ENCODE measurements at places on chromosomes 5 and 9.

GRCh38 chr5:143886651-143887638 is 75.0 kb downstream of the HMHB1 start:
- peak; percentile 38 for DNase-seq

DNA sequence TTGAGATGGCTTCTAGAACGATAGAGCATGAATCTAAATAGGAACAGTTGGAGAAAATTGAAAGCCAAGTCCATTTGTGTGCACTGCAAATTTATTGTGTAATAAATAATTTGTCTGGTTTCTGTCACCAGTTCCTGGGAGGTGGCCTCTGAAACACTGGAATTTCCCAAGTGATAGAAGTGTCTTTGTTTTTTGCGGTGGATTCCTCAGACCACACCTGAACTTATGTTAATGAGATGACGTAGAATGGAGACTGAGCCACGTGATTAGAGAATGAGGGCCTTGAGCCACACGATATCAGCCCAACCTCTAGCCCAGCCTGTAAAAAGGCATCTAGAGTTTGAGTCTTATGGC is 105.1 kb downstream of the MSX2 start:
- DNase-seq = no peak

DNA sequence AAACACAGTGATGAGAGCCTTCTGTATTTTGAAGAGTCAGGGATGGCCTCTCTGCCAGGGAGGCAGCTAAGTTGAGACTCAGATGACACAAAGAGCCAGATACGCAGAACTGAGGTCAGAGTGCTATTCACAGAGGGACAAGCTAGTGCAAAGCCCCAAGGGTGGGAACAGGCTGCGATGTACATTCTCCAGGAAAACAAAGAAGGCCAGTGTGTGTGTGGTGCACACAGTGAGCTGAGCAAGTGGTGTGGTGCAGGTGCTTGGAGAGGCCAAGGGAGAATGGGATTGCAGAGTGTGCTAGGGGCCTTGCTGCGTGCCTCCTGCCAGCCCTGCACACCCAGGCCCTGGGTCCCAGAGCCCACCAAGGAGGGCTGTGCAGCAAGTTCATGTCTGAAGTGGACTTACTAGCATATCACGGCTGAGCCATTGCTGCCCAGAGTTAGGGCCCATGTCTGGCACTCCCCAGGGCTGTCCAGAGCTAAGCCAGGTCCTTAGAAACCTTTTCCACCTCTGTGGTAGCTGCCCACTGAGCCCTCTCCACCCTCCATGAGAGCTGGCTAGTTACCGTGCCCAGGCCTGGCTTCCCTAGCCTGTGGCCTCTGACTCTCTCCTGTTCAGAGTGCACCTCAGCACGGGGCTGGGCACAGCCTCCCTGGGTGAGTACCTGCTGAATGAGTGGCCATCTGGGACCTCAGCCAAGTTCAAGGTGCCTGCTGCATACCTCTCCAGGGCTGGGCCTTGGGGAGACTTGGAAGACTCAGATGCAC is 9.3 kb downstream of the SLC25A48 start:
- no peak for DNase-seq

DNA sequence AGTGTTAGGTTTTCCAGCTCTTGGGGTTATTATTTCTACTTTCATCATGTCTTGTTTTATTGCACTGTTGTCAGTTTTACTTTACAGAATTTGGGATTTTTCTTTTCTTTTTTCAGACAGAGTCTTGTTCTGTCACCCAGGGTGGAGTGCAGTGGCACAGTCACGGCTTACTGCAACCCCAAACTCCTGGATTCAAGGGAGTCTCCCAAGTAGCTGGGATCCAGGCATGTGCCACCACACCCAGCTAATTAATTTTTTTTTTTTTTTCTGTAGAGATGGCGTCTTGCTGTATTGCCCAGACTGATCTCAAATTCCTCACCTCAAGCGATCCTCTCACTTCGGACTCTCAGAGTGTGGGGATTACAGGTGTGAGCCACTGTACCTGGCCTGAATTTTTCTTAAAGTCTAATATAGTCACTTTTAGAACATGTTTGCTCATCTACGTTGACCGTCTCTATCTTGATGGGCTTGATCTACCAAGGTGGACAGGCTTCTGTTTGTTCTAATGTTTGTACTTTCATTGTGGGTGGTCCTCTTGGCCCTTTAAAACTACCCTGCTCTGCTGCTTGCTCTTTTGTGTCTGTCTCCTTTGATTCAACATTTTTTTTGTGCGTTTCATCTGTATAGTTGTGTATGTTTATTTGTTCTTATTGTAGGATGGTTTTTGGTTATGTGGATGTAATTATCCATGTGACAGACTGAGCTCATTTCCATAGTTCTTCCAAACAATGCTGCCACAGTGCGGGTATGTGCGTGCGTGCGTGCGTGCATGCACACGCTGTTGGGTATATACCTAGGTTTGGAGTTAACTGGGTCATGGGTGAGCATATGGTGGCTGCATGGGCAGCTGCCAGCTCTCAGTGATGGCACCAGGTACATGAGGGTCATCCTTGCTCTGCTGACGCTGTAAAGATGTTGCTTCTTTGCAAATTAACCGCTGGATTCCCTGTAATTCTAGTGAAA is 18.1 kb downstream of the PRRC2B start:
- DNase-seq = no peak

DNA sequence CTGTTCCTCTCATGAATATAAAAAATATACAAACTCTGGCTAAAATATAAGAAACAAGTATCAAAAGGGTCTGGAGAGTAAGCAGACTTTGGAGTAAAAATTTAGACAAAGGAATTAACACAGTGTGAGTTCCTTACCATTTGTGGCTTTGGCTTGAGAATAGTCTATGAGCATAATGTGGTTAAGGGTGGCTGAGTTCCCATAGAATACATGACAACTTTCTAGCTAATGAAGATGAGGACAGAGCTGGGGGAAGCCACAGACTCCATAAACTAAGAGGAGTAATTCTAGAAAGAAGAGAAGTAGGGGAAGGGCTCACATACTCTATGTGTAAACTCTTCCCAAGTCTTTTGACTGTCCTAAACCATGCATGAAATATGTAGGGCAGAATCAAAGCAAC is 79.4 kb downstream of the CAAP1 start:
- DNase-seq = no peak

GRCh38 chr9:21605489-21605931 is 123.4 kb upstream of the IFNE start:
- DNase-seq = no peak

DNA sequence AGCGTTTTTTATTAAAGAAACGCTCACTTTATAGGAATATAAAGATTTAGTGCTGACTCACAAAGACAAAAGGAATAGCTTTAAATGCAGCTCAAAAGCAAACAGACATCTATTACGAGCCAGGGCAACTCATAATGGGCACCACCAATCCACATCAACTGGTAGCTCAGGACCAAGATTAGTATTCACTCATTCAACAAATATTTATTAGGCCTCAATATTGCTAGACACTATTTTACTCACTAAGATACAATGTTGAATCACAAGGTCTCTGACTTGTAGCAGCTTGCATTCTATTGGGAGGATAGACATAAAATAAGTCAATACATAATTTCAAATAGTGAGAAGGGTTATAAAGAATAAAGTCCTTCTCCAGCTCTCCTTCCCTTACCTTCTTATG is 8.0 kb upstream of the MAN2A1 start:
- DNase-seq = no peak

GRCh38 chr5:66207800-66208561 is 63.9 kb downstream of the SREK1 start:
- no peak for DNase-seq

- no peak for DNase-seq
Measured at GRCh38 chr9:105232207-105232606, 12.2 kb upstream of the SLC44A1 start.

- peak; percentile 24 for DNase-seq
Measured at GRCh38 chr9:12785260-12785770, 10.5 kb downstream of the LURAP1L start.

GRCh38 chr5:173324115-173325001 is 3.9 kb downstream of the STC2 start:
- no peak for DNase-seq

GRCh38 chr5:926417-927171 is 33.9 kb downstream of the TRIP13 start:
- DNase-seq = no peak

DNA sequence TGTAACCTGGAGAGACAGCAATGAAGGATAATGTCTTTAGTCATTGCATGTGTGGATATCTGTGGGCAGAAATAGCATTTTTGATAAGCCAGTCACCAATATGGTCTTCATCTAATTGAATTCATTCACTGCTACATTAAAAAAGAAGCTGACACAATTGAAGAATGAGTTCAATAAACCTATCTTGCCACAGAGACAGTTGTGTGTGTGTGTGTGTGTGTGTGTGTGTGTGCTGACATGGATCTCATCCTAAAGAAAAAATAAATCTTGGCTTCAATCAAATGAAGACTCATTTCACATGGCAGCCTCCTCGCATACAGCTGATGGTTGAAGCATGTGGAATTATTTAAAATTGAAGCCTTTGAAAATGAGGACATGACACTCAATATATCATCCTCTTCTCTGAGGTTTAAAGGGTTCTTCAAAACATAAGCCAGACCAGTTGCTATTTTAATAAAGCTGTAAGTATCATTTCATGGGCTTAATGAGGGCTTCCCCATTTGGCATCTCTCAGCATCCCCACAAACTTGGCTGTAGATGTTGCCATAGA is 118.5 kb upstream of the PTPN3 start:
- no peak for DNase-seq

- DNase-seq = no peak
Measured at GRCh38 chr5:7468742-7469141, 72.8 kb downstream of the ADCY2 start.

DNA sequence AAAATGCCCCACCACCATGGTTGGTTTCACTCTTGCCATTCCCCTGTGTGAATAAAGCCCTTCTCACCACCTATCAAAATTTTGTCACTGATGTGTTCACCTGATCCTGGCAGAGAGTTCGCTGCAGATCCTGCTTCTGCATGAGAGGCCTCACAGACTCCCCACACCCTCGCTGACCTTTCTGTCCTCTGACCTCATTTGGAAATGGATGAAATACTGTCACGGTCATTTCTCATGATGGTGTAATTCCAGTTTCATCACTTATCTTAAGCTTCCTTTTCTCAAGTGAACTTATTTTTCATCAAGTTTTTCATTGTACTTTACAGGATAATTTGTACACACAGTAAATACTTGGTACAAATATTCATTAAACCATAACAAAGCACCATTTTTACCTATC is 131.3 kb downstream of the FRMD3 start:
- no peak for DNase-seq

- no peak for DNase-seq
Measured at GRCh38 chr9:70477146-70477745, 62.8 kb upstream of the KLF9 start.

DNA sequence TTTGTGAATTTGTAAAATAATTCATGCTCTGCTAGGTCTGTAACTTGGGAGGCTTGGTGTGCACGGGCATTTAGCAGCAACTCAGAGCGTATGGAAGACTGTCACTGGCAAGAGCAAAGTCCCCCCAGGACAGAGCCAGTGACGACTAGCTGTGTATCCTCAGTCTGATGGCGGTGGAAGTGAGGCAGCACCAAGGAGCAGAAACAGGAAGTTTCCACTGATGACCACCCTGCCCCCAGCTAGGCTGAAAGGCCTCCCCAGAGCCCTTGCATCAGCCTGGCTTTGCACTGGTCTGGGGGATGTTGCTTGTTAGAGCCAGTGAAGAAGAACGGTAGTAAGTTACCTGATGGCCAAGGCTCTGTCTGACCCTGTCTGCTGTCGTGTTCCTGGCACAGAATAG is 66.8 kb upstream of the ABL1 start:
- no peak for DNase-seq

All from brain microvascular endothelial cell (primary cell).